ENCODE measurements at places on chromosomes 2 and 18. TPM values are rescaled to one million over a fixed set of nuclear protein-coding genes. Genes with fewer than 3 reads are reported as not detected.

TLX2 gene
- polyA plus RNA-seq, result not detected

GRCh38 chr2:60482222-60482621, 71.2 kb downstream of the BCL11A start:
- H3K27me3 ChIP-seq, result no peaks in the 10 kb centered on the region
- H3K36me3 ChIP-seq, result no peaks in the 10 kb centered on the region
- no peak overlapping the region for H3K4me3 ChIP-seq
- H3K27ac ChIP-seq, result no peak overlapping the region
- DNase-seq, result no peak
- H3K4me1 ChIP-seq, result peaks cover 5% of the 10 kb centered on the region

DNA sequence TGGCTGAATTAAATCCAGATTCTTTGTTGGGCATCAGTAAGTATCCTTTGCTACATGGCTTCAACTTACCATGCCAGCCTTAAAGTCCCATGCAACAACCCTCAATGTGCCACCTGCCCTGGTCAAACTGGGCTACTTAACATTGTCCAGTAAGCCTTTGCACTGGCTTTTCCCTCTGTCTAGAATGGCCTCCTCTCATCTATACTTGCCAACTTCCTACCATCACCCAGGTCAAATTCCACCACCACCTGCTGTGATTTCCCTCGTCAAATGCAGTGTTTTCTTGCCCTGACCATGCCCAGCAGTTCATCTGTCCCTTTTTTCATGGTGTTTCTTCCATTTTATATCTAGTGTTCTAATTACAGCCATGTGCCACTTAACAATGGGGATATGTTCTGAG, 5.7 kb downstream of the KLHL23 start:
- no peak overlapping the region for H3K4me3 ChIP-seq
- no peak for DNase-seq

SIX3 gene
- not detected for polyA plus RNA-seq

- peak overlapping the region; percentile 89 for H3K4me3 ChIP-seq
- no peaks in the 10 kb centered on the region for H3K36me3 ChIP-seq
- no peaks in the 10 kb centered on the region for H3K27me3 ChIP-seq
- no peak overlapping the region for H3K27ac ChIP-seq
Measured at GRCh38 chr18:36830158-36830495, 1.2 kb downstream of the KIAA1328 start.

DNA sequence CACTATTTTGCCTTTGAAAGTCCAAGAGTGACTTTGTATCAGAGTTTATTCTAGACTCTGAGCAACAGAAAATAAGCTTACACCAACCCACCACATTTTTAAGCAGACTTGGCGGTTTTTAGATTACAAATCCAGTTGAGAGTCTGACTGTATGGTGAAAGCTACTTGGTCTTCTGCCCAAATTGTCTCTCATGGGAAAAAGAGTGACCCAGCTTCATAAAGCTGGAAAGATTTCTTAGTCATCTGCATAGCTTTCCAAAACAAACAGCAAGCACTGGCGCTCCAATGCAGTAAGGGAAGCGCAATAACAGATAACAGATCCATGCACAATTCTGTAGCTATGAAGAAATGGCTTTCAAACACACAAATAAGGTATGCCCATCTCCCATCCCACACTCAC, 7.1 kb downstream of the DSG1 start:
- no peak overlapping the region for H3K4me3 ChIP-seq
- no peaks in the 10 kb centered on the region for H3K36me3 ChIP-seq
- no peak overlapping the region for H3K27ac ChIP-seq
- no peak for DNase-seq

- no peak overlapping the region for H3K4me3 ChIP-seq
- H3K27ac ChIP-seq, result no peak overlapping the region
- H3K4me1 ChIP-seq, result peaks cover 76% of the 10 kb centered on the region
- no peaks in the 10 kb centered on the region for H3K27me3 ChIP-seq
- peaks cover 19% of the 10 kb centered on the region for H3K36me3 ChIP-seq
Measured at GRCh38 chr2:96247009-96247408, 18.8 kb downstream of the TMEM127 start.

Data from left lung (tissue), 14 donors.